ENCODE measurements at places on chromosomes 7 and 10. TPM values are rescaled to one million over a fixed set of nuclear protein-coding genes. Genes with fewer than 3 reads are reported as not detected.

POLR2J2 gene
- not detected for total RNA-seq

OPALIN gene
- not detected for total RNA-seq

GPR15LG gene
- total RNA-seq: not detected

OR6V1 gene
- not detected for total RNA-seq

FAM13C gene
- not detected for total RNA-seq

C7orf57 gene
- 0.26 TPM for total RNA-seq

TAS2R41 gene
- not detected for total RNA-seq

LRGUK gene
- not detected for total RNA-seq

SYT15B gene
- not detected for total RNA-seq

GIMAP2 gene
- total RNA-seq: not detected

BLNK gene
- not detected for total RNA-seq

PIP4K2A gene
- 39.8 TPM for total RNA-seq

RGR gene
- total RNA-seq: not detected

NKX1-2 gene
- total RNA-seq: not detected

ACTR3C gene
- total RNA-seq: 23.0 TPM

STAG3 gene
- total RNA-seq: not detected

KIAA1549 gene
- 0.58 TPM for total RNA-seq

GNGT1 gene
- not detected for total RNA-seq

TMEM270 gene
- not detected for total RNA-seq

URGCP gene
- 22.0 TPM for total RNA-seq

STEAP1B gene
- not detected for total RNA-seq

HOXA11 gene
- total RNA-seq: not detected

NOS3 gene
- 12.0 TPM for total RNA-seq

MOGAT3 gene
- not detected for total RNA-seq

FAM25G gene
- not detected for total RNA-seq
